ENCODE measurements at places on chromosomes 5 and 9. TPM values are rescaled to one million over a fixed set of nuclear protein-coding genes. Genes with fewer than 3 reads are reported as not detected.
A peak's percentile ranks its signal among the peaks of the same experiment; 100 is the strongest.

DNA sequence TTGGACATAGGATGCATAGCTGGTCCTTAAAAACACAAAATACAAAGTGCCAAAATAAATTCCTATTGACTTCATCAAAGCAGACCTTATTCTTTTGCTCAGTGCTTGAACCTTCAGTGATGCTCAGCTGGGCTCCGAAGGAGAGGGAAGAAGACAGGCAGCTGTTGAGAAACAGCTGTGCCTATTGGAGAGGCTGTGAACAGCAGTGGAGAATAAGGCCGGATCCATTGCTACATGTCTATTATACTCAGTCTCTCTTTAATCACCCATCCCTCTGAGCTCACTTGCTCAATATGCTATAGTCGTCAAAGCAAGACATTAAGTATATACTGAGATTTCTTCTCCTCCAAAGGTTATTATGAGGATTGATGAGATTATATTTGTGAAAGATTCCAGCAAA is 174.4 kb downstream of the CHSY3 start:
- no peak overlapping the region for H3K4me3 ChIP-seq
- no peaks in the 10 kb centered on the region for H3K4me1 ChIP-seq
- H3K36me3 ChIP-seq, result no peaks in the 10 kb centered on the region

- H3K4me1 ChIP-seq, result peaks cover 8% of the 10 kb centered on the region
- H3K27ac ChIP-seq, result no peak overlapping the region
- peaks cover 2% of the 10 kb centered on the region for H3K27me3 ChIP-seq
- H3K36me3 ChIP-seq, result no peaks in the 10 kb centered on the region
- DNase-seq, result no peak
Observed at GRCh38 chr9:87787735-87788134, 61.8 kb downstream of the CTSL start.

ARHGEF39 gene
- total RNA-seq, result 19.1 TPM

DNA sequence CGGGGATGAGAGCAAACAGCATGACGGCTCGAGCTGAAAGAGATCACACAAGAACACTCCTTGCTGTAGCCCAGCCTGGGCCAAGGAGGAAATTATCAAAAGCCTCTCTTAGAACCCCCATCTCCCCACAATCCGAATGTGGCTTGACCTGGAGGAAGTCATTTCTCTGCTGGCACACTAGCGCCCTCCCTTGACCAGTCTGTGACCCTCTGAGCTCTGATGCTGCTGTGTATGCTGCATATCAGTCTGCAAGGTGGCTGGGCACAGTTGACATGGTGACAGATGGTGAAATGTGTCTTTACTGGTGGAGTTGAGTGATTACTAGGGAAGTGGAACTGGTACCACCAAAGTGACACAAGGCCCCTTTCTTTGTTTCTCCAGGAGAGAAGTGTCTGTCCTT is 3.3 kb downstream of the SLC46A2 start:
- no peaks in the 10 kb centered on the region for H3K36me3 ChIP-seq
- H3K4me3 ChIP-seq, result no peak overlapping the region
- peaks cover 22% of the 10 kb centered on the region for H3K27me3 ChIP-seq
- peak; percentile 38 for DNase-seq
- H3K27ac ChIP-seq, result no peak overlapping the region

- H3K4me1 ChIP-seq, result peaks cover 77% of the 10 kb centered on the region
- H3K4me3 ChIP-seq, result peak overlapping the region; percentile 3
- H3K27me3 ChIP-seq, result no peaks in the 10 kb centered on the region
- peak overlapping the region; percentile 16 for H3K27ac ChIP-seq
Observed at GRCh38 chr9:89743573-89744254, 138.9 kb downstream of the GADD45G start.

DNA sequence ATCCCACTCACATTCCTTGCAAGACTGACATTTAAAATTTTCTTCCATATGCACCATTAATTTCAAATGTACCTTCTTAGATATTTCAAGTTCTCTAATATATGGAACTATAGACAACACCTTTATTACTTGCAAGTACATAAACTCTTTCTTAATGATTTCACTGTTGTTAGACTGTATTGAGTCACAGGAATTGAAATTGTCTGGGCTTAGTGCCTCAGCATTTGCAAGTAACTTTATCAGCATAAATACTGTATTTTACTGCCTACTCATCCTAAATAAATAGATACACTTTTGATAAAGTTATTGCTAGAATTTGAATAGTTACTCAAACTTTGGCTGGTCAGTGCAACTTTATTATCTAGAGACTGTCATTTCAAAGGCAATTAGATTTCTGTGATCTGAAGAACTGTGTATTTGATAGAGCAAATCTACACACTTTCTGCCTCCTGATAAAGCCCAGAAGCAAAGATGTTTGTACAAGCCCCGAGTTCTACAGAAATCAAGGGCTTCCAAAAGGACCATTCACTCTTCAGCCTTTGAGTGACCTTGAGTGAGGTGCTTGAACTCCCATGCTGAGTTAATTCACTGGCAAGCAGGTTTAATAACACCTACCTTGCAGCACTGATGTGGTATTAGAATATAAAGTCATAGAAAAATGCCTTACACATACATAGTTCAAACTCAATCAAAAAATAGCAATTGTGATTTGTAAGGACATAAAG is 91.6 kb downstream of the COX7C start:
- no peak overlapping the region for H3K27ac ChIP-seq
- no peaks in the 10 kb centered on the region for H3K36me3 ChIP-seq
- H3K27me3 ChIP-seq, result peaks cover 12% of the 10 kb centered on the region
- H3K4me1 ChIP-seq, result no peaks in the 10 kb centered on the region
- H3K4me3 ChIP-seq, result no peak overlapping the region

DNA sequence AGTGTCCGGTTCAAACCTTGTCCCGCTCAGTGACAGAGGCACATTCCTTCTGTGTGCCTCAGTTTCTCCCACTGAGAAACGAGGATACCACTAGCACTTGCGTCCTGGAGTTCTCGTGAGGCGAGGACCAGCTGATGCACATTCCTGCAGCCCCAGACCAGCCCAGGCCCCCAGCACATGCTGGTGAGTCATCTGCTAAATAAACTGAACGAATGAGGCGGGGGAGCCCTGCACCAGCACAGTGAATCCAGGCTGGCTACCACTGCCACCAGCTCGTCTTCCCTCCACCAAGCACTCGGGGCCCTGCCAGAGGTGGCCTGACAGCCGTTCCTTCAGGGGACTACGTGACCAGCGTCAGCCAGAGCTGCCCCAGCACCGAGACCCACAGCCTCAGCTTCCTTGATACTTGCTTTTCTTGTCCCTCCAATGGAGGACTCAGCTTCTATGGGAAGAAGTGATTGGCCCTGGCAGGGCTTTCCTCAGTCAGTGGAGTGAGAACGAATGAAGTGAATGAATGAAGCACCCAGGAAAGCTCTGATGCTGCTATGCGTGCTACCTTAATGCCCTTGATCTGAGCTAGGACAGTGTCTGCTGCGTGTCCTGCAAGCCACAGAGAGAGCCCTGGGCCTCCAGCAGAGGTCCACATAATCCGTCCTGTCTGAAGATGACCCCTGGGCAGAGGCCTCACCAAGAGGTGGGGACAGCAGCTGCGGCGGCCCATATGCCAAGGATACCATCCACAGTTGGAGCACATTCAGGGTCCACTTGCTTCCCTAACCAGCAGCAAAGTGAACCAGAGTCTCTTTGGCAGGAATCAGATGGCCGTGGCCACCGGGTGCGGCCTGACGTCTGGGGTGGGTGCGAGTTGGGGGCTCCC is 13.5 kb upstream of the BARX1 start:
- H3K27ac ChIP-seq, result no peak overlapping the region
- H3K27me3 ChIP-seq, result peaks cover 10% of the 10 kb centered on the region
- H3K4me1 ChIP-seq, result no peaks in the 10 kb centered on the region
- no peak for DNase-seq
- no peaks in the 10 kb centered on the region for H3K36me3 ChIP-seq

- H3K36me3 ChIP-seq, result no peaks in the 10 kb centered on the region
- H3K27ac ChIP-seq, result no peak overlapping the region
- peaks cover 10% of the 10 kb centered on the region for H3K4me1 ChIP-seq
- no peak for DNase-seq
- H3K4me3 ChIP-seq, result peak overlapping the region; percentile 40
- no peaks in the 10 kb centered on the region for H3K27me3 ChIP-seq
Observed at GRCh38 chr9:133737071-133737773, 930 bp downstream of the SARDH start.

DNA sequence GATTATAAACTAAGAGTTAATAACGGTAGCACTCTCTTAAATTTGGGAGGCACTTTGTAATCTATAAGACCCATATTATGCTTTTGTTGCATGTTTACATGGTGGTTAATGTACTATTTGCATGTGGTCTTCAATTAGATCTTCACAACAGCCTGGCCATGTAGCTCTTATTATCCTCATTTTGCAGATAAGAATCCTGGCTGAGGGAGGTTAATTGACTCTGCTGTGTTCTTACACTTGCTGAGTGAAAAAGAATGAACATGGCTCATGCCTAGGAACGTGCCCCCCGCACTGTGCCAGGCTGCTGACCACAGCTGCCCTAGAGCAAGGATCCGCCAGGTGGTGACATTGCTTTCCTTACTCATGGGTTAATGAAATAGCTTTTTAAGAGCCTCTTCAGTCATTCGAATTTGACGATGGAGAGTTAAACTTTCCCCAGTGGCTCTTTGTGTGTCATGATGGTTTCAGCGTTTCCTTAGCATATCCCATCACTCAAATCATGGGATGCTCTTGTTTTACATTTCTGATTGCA is 97.9 kb downstream of the CDH6 start:
- H3K4me3 ChIP-seq, result no peak overlapping the region
- H3K27ac ChIP-seq, result no peak overlapping the region
- DNase-seq, result no peak
- H3K36me3 ChIP-seq, result no peaks in the 10 kb centered on the region
- H3K4me1 ChIP-seq, result no peaks in the 10 kb centered on the region

STKLD1 gene
- total RNA-seq, result 0.82 TPM

PKD2L2 gene
- not detected for total RNA-seq

NMUR2 gene
- total RNA-seq, result not detected

- DNase-seq, result no peak
- peaks cover 71% of the 10 kb centered on the region for H3K36me3 ChIP-seq
- peak overlapping the region; percentile 56 for H3K27ac ChIP-seq
- no peaks in the 10 kb centered on the region for H3K27me3 ChIP-seq
Observed at GRCh38 chr5:157388111-157388710, 71.8 kb upstream of the NIPAL4 start.

GRCh38 chr5:53200306-53200705 is 90.7 kb upstream of the MOCS2 start:
- no peak overlapping the region for H3K27ac ChIP-seq
- H3K36me3 ChIP-seq, result no peaks in the 10 kb centered on the region
- peaks cover 6% of the 10 kb centered on the region for H3K27me3 ChIP-seq
- no peak for DNase-seq

Measured in activated CD4-positive, alpha-beta T cell treated with anti-CD3 and anti-CD28 coated beads for 36 hours (primary cell).